ENCODE measurements at places on chromosomes 2 and 18.

- no peak for DNase-seq
Measured at GRCh38 chr2:160517731-160518130, 24.1 kb upstream of the RBMS1 start.

DNA sequence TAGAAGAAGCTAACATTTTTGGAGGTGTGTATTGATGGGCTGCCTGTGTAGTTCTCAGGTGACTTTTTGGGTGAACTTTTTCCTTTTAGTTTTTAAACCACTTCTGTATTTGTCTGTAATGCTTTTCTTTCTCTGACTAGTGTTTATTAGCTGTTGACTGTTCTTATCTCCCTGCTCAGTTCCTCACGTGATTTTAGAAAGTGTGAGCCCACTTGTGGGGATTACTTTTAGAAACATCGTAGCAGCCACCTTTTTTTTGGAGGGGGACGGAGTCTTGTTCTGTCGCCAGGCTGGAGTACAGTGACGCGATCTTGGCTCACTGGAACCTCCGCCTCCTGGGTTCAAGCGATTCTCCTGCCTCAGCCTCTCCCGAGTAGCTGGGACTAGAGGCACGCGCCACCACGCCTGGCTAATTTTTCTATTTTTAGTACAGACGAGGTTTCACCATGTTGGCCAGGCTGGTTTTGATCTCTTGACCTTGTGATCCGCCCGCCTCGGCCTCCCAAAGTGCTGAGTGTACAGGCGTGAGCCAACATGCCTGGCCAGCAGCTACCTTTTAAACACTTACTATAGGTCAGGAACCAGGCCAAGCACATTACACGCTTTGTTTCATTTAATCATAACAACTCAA, 9.2 kb upstream of the CDKL4 start:
- DNase-seq = no peak

DNA sequence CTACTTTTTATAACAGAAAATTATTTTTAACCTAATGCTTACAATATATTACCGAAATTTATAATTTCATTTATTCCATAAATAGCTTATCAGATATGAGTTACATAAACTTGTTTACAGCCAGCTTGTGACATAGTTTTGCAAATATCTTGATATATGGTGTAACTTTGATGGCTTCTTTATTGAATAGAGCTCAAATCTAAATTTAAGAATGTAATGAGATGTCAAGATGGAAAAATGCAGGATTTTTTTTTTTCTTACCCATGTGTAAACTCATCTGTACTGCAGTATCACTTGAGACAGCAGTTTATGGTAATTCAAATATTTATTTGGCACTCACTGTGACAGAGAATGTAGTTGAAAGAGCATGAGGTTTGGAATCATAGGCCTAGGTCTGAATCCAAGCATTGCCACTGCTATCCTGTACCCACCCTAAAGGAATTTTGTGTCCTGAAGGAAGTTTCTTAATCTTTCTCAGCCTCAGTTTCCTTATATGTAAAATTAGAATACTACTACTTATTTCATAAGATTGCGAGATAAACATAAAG, 3.8 kb downstream of the CREB1 start:
- DNase-seq = no peak

DNA sequence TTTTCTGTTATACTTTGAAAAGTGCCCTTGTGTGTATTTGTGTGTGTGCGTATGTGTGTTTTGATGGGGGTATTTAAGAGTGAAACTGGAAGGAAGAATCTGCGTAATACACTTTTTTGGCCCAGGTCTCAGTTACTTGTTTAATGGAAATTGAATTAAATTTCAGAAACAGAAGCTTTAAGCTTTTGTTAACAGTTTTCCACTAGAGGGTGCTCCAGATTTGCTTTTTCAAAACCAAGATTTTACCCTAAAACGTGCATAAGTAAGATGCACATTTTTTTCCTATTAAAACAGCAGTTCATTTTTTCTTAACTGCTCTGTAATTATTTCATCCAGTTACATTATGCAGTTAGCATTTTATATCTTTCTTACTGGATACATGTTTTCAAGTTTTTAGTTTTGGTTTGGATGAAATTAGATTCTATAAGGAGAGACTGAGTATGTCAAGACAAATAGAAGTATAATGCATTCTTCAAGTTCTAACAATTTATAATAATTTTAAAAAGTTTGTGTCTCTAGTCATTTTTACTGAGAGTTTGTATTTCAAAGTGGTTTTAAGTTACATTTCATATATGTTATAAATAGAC, 97.2 kb downstream of the PIK3C3 start:
- no peak for DNase-seq

- no peak for DNase-seq
Measured at GRCh38 chr2:33788044-33788443, 188.9 kb upstream of the FAM98A start.

- DNase-seq = no peak
Measured at GRCh38 chr2:2941205-2941604, 436.4 kb downstream of the EIPR1 start.

DNA sequence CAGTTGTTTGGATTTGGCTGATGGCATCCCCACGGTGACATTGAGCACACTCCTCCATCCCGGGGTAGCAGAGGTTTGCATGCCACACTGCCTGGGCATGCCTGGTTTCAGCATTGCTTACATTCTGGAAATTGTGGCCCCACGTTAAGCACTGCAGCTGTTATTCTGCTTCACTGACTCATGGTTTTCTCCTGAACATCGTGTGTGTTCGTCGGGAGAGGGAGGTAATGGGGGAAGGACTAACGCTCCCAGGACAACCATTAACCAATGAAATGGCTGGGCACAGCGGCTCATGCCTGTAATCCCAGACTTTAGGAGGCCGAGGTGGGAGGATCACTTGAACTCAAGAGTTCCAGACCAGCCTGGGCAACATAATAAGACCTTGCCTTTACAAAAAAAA, 28.2 kb upstream of the YWHAQ start:
- DNase-seq = no peak

- DNase-seq = no peak
Measured at GRCh38 chr2:1791685-1792435, 47.5 kb upstream of the PXDN start.

DNA sequence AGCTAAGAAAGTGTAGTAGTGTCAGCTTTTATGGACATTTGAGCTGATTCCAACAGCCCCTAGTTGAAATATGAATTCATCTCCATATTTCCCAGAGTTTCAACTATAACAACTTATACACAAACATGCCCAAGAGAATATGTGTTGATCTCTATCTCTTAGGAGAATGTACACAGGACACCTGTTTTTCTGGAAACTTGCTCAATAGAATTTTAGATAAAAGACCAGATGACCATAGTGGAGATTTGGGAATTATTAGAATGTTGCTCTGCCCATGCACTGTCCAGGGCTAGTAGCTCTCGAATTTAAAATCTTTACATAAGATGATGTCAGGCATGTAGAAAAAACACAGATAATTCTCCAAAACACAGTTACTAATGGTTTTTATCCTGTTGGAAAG, 162.3 kb upstream of the VRK2 start:
- no peak for DNase-seq

- peak; percentile 52 for DNase-seq
Measured at GRCh38 chr18:32549248-32550110, 78.8 kb upstream of the GAREM1 start.

DNA sequence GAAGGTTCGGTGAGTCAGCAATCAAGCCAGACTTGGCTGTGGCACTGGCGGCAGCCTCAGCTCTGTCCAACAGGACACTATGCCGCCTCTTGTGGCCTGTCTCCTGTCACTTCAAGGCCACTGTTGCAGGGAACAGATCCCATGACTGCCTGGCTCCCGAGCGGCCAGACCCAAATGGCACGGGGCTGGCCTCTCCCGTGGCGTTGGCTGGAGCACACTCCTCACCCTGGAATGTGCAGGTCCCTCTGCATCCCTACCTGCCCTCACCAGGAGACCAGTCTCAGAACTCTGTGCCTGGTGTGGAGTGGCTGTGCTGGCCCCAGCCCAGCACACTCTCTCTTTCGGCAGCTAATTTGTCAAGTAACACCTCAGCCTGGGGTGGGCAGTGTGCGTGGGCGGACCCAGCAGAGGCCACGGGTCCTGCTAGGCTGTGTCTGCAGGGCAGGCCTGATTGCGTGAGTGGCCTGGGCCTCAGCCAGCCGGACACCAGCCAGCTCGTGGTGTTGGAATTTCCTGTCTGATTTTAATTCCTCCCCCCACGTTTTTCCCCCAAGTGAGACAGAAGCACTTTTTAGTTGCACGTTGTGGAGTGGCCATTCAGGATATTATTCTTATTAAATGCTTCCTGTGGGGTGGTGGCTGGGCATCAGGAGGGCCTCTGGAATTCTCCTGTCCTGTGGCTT, 179.3 kb downstream of the GLI2 start:
- DNase-seq = no peak

- peak; percentile 99 for DNase-seq
Measured at GRCh38 chr2:224585211-224586088, at the start of gene CUL3. CUL3 (minus strand) TSS chr2:224585363; CDS start chr2:224585009, 354 bp downstream.

DNA sequence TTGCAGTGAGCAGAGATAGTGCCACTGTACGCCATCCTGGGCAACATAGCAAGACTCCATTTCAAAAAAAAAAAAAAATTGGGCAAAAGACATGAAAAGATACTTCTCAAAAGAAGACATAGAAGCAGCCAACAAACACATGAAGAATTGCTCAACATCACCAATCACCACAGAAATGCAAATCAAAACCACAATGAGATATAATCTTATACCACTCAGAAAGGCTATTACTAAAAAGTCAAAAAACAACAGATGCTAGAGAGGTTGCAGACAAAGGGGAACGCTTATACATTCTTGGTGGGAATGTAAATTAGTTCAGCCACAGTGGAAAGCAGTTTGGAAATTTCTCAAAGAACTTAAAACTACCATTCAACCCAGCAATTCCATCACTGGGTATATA, 43.1 kb upstream of the CHAC2 start:
- no peak for DNase-seq

- DNase-seq = no peak
Measured at GRCh38 chr18:9696112-9696511, 12.0 kb upstream of the RAB31 start.

DNA sequence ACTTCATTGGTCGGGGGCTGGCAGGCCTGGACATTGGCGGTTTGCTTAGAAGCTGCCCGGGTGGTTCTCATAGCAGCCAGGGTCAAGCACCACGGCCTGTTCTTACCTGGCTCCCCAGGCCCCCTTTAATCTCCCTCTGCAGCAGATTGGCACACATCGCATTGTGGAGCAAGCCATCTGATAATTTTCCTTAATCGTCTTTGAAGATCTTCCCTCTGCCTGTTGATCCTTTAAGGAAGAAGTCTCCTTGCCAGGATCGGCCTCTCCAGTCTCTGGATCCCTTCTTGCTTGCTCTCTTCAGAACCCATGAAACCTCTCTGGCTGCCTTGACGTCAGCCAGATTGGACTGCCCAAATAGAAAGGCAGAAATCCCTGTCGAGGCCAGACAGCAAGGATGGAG, 75.8 kb downstream of the NEDD4L start:
- no peak for DNase-seq

GRCh38 chr2:29009711-29010677, 28.9 kb downstream of the TOGARAM2 start:
- DNase-seq = no peak

GRCh38 chr2:109482361-109482861, 131.4 kb downstream of the SEPTIN10 start:
- DNase-seq = no peak

DNA sequence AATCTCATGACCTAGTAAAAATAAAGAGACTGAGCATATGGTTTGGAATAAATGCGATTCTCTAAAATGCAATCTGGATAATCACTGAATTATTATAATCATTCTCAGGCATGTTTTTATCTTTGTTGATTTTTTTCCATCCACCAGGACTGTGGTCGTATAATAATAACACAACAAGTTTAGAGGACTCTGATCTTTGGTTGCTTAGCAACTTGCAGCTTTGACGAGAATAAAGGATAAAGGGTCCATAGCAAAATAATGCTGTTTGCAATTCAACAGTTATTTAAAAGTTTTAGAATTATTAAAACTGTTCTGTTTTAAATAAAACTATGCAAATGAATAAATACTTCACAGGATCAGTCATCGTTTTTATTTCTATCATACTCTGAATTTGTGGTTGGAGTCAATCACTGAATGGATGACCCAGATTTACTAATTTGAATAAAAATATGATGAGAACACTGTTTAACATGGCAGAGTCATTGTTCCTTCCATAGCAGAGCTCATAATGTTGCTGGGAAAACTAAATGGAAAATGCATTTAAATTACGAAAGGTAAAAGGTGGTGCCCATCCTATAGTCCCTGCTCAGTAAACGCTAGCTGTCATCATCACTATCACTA, 29.3 kb downstream of the DNER start:
- no peak for DNase-seq

DNA sequence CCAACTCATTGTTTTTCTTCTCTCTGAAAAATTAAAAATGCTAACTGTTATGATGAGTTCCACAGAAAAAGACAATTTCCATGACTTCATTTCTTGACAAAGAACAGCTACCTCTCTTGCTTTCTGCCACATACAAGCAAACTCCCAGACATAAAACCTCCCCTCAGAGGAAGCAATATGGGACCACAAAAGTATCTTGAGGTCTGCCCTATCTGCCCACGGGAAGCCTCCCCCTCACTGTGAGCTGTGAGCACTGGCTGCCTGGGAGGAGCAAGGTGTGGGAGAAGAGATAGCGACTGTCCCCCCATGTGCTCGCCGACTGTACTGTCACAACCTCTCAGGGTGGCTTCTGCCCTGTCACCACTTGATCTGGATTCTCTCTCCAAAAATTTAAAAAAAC, 69.7 kb upstream of the NRP2 start:
- DNase-seq = peak; percentile 2

- no peak for DNase-seq
Measured at GRCh38 chr2:1743396-1744150, 742 bp downstream of the PXDN start.

DNA sequence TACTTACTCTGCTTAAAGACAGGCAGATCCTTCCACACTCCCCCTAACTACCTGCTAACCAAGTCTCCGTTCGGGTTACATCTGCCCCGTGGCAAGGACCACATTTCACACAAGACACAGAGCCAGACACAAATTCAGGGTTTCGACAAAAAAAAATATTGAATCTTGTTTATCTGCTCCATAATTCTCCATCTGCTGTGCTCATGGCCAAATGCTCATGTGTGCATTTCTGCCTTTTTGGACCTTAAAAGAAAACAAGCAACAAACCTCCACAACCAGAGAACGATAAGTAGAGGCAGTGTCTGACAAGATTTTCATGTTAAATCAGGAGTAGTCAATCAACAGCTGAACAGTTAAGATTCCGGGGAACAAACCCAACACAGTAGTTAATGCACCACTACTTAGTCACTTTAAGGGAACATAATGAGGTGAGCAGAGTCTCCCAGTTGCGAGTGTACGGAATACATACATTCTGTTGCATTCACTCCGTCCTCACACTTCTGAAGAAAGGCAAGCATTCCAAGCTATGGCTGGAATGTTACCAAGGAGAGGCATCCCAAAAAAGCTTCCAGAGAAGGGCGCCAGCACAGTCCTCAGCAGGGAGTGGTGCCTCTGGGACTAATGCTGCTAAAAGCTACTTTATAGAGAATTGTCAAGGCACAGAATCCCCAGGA, 121.0 kb downstream of the ANKRD44 start:
- no peak for DNase-seq

DNA sequence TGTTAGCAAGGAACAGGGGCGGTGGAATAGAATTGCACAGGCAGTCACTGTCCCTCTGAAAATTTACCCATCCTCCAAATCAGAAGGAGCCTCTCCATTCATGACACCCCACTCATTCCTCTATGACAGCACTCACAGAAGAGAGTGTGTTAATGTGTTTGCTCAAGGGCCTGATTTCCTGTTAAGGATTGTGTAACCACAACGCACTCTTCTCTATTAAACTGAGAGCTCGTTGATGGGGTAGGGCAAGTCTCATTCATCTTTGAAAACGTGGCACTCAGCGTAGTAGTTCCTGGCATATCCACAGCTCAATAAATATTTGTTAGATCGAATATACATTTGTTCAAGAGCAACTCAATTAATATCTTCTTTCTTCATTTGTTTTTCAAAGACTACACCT, 106.4 kb downstream of the VAPA start:
- no peak for DNase-seq
